Umbilical cord (tissue), 2 donors: ENCODE measurements at places on chromosomes 4 and X.

- DNase-seq = no peak
These were observed 16.4 kb downstream of the LSM6 start for GRCh38 chr4:146191766-146192458.

GRCh38 chrX:150482537-150483206 is 85.7 kb upstream of the MTM1 start:
- no peak for DNase-seq

DNA sequence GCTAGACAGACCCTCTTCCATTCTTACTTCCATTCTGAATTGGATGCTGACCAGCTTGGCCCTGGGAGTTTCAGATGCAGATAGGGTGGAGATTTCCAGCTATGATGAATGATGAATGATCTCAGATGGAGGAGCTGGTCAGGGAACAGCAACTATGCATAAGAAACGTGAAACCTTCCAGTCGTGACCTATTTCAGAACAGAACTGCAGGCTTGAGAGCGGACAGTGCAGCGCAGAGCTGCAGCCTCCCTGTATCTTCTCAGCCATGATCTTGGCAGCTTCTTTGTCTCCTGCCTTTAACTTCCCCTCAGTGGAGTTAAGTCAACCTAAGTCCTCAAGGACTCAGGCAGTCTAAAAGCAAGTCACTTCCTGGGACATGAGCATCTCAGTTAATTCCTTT is 43.3 kb upstream of the HAND2 start:
- peak; percentile 84 for DNase-seq

- peak; percentile 9 for DNase-seq
These were observed 70.1 kb downstream of the USP46 start for GRCh38 chr4:52588771-52589591.

GRCh38 chr4:74284053-74284452 is 24.2 kb upstream of the EPGN start:
- DNase-seq = no peak

- no peak for DNase-seq
These were observed 892.4 kb upstream of the TENM3 start for GRCh38 chr4:181350615-181351415.

GRCh38 chrX:5936438-5936837 is 292.2 kb downstream of the NLGN4X start:
- peak; percentile 7 for DNase-seq

GRCh38 chrX:24956828-24957227 is 58.9 kb downstream of the ARX start:
- DNase-seq = no peak

GRCh38 chr4:37588150-37588549 is 98.0 kb downstream of the RELL1 start:
- DNase-seq = no peak

- no peak for DNase-seq
These were observed 160.1 kb downstream of the EFHC2 start for GRCh38 chrX:44183329-44183728.

DNA sequence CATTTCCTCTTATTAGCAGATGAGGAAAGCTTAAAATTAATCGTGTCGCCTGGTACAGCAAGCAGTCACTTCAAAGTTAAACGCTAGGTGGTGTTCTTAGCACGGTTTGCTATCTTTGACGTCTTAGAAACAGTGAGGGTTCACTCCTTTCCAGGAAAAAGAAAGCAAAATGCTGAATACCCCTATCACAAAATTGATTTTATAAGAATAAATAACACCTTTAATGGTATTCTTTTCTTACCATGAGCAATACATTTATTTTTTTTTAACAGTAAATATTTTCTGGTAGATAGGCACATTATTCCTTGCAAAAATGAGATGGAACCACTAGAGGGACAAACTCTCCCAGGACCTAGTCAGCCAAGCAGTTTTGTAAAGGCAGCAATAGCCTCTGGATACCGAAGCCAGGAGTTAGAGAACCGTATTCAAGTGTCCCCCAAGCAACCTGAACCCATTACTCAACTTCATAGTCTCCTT is 153.9 kb downstream of the KDR start:
- DNase-seq = peak; percentile 67

DNA sequence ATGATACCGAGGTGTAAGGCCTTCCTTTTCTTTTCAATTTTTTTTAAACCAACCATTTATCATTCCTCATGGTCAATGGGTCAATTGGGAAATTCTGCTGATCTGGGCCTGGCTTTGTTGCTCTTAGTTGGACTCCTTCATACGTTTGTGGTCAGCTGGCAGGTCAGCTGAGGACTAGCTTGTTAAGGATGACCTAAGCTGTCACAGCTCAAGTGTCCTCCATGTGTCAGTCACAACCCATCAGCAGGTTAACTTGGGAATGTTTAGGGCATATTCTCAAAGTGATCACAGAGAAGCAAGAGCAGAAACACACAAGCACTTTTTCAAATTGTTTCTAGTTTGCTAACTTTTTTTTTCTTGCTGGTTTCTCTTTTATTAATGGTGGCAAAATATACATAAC is 117.4 kb upstream of the MAB21L2 start:
- DNase-seq = no peak

GRCh38 chr4:6472008-6472386 is 417 bp downstream of the PPP2R2C start:
- no peak for DNase-seq

GRCh38 chr4:186217733-186218293 is 9.5 kb upstream of the KLKB1 start:
- no peak for DNase-seq

GRCh38 chr4:145709336-145709735 is 29.4 kb downstream of the C4orf51 start:
- peak; percentile 42 for DNase-seq

DNA sequence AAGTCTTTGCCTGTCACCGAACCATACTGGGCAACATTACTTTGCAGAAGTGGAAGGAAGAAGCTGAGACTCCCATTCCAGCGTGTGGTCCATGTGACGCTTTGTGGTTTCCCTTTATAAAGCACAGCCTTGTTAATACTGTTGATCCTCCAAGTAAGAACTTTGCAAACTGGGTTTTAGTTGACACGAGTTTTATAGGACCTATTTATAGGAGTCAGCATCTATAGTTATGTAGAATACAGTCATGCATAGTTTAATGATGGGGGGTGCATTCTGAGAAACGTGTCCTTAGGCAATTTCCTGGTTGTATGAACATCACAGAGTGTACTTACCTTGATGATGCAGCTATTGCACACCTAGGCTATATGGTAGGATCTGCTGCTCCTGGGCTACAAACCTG is 1879.4 kb upstream of the TENM3 start:
- no peak for DNase-seq

DNA sequence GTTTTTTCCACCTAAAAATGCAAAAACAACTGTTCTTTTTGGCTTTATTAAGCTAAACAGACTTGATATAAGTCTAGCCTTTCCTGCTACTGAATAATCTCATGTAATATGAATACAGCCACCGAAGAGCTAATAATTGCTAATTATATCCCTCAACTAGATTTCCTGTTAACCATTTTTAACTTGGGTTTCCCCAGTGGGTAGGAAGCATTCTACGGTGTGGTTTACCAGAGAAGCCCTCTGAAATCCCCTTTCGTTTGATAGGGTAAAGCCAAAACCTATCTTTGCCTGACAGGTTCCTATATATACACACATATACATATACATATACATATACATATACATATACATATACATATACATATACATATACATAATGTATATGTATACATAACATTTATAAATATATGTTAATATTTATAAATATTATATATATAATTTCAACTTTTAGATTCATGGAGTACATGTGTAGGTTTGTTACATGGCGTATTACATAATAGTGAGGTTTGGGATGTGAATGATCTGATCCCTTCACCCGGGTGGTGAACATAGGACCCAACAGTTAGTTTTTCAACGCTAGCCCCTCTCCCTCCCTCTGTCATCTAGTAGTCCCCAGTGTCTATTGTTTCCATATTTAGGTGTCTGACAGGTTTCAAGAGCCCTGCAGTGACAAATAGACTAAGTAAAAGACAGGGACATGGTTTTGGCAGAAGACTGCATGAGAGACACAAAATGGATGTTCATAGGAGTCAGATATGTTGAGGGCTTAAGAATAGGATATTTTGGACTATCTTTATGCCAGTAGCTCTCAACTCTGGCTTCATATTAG is 62.4 kb downstream of the ATXN3L start:
- DNase-seq = no peak

DNA sequence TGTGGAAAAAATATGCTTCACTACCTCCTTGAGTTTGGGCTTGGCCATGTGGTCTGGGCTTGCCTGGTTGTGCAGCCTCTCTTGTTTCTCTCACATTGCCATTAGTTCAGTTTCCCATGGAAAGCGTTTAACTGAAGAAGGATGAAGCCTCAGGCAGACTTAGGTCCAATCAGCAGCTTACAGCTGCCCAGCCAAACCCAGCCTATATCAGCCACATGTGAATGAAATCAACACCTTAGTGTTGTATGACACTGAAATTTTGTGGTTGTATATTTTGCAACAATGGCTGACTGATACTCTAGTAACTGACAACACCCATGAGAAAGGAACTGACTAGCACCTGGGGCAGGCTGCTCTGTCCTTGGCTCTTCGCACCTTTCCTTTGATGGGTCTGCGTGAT is 81.2 kb downstream of the KLF8 start:
- no peak for DNase-seq

GRCh38 chr4:152535903-152536544 is at the start of gene FBXW7:
TSS of gene FBXW7 (minus strand) at chr4:152536092. CDS start at chr4:152411803, 124,289 bp downstream.
- peak; percentile 100 for DNase-seq

GRCh38 chrX:33970028-33970967 is 161.8 kb downstream of the FAM47A start:
- DNase-seq = no peak

DNA sequence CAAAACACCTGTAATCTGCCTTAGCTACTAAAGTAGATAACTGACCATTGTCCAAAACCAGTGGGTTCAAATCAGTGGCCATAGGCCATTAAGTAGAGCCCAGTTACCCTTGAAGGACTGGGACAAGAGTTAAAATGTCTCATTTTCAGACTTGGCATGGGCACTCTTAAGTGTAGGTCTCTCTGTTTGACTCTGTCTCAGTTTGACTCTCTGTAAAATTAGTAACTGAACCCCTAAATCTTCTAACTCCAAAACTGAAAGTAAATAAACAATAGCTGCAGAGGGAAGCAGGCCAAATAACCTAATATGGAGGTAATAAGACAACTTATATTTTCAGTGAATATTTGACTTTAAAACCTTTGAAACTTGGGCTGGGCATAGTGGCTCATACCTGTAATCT is 89.1 kb downstream of the SLC16A2 start:
- no peak for DNase-seq

GRCh38 chr4:14047840-14048239 is 420.3 kb upstream of the BOD1L1 start:
- DNase-seq = no peak

GRCh38 chrX:129522184-129523078 is 859 bp downstream of the SMARCA1 start:
- DNase-seq = peak; percentile 85

- DNase-seq = peak; percentile 69
These were observed at the start of gene ARHGAP6 for GRCh38 chrX:11665168-11666111. TSS of gene ARHGAP6 (minus strand) at chrX:11665920. CDS start at chrX:11664828, 1,092 bp downstream.
